ENCODE measurements at places on chromosomes 16 and 17.

GRCh38 chr16:77998350-77999023, 23.9 kb upstream of the CLEC3A start:
- DNase-seq: no peak

GRCh38 chr17:73308017-73308823, 3.6 kb downstream of the CDC42EP4 start:
- DNase-seq: no peak

DNA sequence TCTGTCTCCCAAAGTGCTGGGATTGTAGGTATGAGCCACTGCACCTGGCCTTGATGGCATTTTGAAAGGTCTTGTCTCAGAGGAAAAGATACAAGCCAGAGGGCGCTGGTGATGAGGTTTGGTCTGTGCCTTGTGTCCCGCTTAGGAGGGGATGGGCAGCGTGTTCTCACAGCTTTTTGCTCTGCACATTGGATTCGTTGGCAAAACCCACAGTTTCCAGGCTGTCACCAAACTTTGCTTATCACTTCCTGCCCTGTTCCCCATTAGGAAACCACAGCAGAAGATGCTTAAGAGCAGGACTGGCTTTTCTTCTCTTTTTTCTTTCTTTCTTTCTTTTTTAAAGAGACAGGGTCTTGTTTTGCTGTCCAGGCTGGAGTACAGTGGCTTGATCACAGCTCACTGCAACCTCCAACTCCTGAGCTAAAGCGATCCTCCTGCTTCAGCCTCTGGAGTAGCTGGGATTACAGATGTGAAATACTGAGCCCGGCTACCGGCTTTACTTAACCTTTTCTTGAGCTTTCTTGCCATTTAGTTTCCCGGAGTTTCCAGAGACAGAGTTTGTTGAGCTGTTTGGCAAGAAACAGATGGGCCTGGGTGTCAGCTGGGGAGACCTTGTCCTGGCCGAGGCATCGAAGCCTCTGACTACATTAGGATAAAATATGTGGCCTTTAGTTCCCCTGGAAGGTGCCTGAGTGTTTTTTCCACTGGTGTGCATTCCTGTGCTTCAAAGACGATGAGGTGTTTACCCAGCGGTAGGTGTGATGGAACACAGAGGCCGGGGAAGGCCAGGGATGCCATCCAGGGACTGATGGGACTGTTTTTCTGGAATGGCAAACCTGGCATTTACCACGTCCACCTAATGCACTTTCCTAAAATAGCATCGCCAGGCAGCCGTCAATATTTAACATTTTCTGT, 112.9 kb downstream of the ABCC1 start:
- DNase-seq: no peak

DNA sequence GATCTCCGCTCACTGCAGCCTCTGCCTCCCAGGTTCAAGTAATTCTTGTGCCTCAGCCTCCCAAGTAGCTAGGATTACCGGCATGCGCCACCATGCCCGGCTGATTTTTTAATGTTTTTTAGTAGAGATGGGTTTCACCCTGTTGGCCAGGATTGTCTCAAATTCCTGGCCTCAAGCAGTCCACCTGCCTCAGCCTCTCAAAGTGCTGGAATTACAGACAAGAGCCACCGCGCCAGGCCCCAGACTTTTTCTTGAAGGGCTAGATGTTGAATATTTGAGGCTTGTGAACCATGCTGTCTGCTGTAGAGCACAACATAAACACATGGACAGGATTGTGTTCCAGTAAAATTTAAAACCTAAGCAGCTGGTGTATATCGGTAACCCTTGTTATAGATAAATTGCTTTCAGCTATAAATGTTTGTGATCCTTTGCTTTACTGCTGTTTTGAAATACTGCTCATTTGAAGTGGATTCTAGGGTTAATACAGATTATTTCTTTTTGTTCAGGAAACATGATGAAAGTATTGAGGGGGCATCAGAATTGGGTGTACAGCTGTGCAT, 12.4 kb downstream of the WSB1 start:
- DNase-seq: no peak

- no peak for DNase-seq
Measured at GRCh38 chr17:7747635-7748071, 30.1 kb downstream of the DNAH2 start.

GRCh38 chr17:38709104-38709820, 4.2 kb downstream of the MLLT6 start:
- DNase-seq: no peak
